Stomach (tissue), 19 donors: ENCODE measurements at places on chromosomes 4 and X.

DNA sequence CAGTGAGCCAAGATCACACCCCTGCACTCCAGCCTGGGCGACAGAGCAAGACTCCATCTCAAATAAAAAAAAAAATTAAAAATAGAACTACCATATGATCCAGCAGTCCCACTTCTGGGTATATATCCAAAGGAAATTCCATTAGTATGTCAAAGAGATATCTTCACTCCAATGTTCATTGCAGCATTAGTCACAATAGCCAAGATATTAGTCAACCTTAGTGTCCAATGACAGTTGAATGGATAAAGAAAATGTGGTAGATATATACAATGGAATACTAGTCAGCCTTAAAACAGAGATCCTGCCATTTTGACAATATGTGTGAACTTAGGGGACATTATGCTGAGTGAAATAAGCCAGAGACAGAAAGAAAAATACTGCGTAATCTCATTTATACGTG is 49.4 kb downstream of the C4orf46 start:
- DNase-seq: no peak

DNA sequence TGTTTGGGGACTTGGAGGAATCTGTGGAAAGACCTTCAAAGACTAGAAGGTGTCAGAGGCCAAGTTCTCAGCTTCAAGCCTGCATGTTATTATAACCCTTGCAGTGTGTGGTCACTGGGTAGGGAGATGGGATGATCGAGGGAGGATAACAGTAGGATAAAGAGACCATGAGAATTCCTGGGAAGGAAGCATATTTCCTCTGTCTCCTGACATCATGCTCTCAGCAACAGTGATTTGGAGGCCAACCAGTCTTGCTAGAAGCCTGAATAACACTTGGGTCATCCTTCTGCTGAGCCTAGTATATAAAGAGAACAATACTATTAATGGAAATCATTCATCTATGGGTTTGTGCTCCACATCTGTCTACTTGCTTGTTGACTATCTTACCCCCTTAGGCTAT is 40.9 kb upstream of the ANXA3 start:
- no peak for DNase-seq

DNA sequence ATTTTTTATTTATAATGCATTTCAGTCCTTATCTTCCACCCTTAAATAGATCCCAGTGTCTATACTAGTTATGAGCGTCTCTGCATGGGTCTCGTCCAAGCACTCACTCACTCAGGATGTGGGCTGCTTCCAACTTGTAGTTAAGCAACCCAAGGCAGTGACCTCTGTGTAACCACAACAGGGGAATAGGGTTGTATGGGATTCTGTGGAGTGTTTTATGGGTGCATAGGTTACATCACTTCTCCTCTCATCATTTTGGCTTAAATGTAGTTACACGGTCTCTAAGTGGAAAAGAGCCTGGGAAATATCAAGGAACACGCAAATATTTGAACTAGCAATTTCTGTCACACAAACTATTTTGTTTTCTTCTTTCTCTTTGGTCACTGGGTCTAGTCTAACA is 931.0 kb downstream of the STIM2 start:
- peak; percentile 16 for DNase-seq

GRCh38 chr4:24468071-24468470 is 116.3 kb downstream of the DHX15 start:
- DNase-seq: no peak

DNA sequence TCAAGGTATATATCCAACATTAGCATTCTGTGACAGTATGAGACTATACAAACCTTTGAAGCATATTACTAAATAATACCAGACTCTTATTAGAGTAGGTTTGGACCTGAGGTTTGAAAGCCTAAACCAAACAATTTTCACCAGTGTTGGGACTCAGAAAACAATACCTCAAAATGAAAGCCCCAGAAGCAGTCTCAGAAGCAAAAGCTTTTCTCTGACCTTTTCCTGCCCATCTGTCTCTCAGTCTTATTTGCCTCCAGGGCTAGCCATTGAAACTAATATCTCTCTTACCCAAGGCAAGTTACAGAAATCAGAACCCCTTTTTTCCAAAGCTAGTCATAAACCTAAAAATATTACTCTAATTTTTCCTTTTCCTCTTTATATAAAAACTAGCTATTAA is 163.3 kb downstream of the PTCHD1 start:
- DNase-seq: no peak

- no peak for DNase-seq
Observed at GRCh38 chrX:68179355-68179754, 253.9 kb downstream of the OPHN1 start.

DNA sequence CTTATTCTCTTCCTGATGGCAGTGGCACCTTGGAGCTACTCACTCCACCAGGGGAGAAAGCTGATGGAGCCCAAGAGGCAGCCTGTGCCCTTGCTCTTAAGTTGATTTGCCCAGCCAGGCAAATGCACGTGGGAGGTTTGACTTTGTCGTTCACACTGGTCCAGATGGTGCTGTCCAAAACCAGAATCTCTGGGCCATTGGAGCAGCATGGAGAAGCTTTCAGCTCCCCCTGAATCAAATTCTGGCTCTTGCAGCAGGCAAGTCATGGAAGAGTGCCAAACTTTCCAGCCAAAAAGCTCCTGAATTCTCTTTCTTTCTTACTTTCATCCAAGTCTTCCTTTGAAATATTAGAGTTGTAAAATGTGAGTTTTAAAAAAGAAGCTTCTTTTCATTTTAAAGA is 970.4 kb downstream of the RPA4 start:
- DNase-seq: no peak

DNA sequence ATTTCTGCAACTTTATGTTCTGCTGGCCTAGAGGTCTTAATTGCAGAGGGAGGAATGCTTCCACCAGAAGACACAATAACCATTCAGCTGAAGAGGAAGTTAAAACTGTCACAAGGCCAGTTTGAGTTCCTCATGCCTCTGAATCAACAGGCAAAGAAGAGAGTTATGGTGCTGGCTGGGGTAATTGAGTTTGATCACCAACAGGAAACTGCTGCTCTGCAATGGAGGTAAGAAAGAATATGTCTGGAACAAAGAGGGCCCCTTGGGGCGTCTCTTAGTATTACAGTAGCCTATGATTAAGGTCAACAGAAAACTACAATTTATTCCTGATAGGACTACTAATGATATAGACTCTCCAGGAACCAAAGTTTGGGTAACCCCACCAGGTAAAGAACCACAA is 744.0 kb downstream of the FSTL5 start:
- DNase-seq: no peak

DNA sequence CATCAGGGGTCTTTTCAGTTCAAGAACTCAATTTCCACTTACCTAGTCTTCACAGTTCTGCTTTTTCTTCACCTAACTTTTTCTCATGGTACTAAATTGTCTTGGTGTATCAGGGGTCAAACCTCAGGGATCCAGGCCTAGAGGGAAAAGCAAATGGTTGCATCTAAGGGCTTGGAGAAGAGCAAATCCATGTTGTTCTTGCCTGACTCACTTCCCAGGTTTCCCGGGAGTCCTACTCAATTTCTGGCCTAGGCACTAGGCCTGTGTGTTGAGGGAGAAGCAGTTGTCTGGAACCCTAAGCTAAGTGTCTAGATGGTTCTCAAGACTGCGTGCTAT is 191.9 kb upstream of the STK26 start:
- no peak for DNase-seq

- no peak for DNase-seq
Observed at GRCh38 chrX:121114691-121115090, 67.3 kb downstream of the GLUD2 start.

DNA sequence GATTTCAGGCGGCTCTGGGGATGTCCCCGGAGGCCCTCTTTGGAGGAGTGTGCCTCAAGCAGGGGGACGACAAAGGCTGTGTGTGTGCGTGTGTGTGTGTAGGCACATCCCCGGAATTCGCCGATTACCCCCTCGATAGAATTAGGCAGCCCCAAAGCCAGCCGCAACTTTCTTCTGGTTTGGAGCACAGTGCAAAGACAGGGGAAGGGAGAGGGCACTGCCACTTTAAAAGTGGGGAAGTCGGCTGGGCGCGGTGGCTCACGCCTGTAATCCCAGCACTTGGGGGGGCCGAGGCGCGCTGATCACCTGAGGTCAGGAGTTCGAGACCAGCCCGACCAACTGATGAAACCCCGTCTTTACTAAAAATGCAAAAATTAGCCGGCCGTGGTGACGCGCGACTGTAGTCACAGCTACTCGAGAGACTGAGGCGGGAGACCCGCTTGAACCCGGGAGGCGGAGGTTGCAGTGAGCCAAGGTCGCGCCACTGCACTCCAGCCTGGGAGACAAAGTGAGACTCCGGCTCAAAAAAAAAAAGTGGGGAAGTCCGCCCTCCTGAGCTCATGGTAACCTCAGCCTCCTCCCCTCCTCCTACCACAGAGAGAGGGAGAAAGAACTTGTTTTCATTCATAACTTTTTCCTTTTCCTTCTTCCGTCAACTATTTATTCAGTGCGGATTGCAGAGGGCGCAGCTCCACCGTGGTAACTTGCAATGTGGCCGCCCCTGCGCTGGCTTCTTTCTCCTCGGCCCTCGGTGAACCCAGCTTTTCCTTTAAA is 2.4 kb downstream of the SPRY1 start:
- peak; percentile 60 for DNase-seq

GRCh38 chr4:89301003-89301402 is 6.6 kb downstream of the GPRIN3 start:
- no peak for DNase-seq

DNA sequence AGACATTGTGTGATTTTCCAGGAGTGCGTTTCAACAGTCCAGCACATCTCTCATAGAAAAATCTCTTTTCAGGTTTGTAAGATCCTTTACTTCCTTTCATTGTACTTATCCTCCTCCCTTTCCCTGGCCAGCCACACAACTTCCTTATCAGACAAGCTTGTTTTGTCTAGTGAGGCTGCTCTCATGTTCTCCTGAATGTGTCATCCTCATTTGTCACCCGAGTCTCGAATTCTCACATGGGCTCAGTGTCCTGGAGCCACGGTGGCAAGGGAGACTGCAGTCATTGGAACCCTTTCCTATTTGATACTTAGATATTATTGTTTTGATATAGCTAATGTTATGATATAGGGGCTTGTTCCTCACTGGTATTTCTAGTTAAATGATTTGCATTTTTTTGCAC is 16.9 kb downstream of the SYNPO2 start:
- DNase-seq: no peak

DNA sequence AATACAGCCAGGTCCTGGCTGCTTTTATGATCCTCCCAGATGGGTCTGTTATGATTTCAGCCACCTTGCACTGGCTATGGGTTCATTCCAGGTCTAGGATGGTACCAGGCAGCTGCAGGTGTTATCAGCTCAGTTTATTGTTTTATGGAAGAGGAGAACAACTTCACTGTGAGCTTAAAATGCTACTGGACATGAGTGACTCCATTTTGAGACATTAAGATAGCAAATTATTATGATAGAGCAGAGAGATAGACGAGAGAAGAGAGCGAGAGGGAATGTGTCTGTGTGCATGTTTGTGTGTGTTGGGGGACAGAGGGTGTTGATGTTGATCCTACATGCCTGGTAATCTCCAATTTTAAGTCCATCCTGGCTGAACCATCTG is 820.2 kb downstream of the FSTL5 start:
- no peak for DNase-seq

GRCh38 chr4:16626945-16627344 is 271.5 kb downstream of the LDB2 start:
- peak; percentile 34 for DNase-seq

DNA sequence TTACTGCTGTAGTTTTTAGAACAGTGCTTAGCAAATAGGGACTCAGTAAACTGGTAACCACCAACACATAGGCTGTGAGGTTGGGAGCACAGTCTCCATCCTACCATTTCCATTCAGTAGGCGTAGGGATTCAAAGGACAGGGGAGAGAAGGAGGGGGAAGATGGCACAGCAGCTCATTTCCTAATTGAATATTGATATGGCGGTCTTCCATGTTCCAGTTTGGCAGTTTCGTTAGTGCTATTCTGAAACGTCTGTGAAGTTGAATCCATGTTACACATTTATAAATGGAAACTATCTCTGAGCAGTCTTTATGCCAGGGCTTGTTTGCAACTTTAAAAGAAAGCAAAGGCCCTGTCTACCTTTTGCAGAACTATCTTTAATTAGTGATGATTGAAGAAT is 105.5 kb downstream of the PARM1 start:
- DNase-seq: no peak

- DNase-seq: no peak
Observed at GRCh38 chr4:22532896-22533295, 17.0 kb upstream of the ADGRA3 start.

DNA sequence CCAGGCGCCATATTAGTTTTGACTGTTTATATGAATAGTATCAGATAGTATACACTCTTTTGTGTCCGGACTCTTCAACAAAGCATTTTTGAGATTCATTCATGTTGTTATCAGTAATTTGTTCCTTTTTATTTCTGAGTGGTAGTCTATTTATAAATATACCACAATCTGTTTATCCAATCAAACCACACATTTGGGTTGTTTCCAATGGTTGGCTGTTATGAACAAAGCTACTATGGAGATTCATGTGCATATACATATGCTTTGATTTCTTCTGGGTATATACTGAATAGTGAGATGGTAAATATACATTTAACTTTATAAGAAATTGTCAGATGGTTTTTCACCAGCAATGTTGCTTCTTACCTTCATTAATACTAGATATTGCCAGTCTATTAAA is 36.8 kb upstream of the TAPT1 start:
- DNase-seq: no peak

- no peak for DNase-seq
Observed at GRCh38 chr4:75172551-75172950, 239.6 kb downstream of the PARM1 start.

GRCh38 chr4:123363729-123364128 is 32.9 kb upstream of the SPRY1 start:
- DNase-seq: no peak

DNA sequence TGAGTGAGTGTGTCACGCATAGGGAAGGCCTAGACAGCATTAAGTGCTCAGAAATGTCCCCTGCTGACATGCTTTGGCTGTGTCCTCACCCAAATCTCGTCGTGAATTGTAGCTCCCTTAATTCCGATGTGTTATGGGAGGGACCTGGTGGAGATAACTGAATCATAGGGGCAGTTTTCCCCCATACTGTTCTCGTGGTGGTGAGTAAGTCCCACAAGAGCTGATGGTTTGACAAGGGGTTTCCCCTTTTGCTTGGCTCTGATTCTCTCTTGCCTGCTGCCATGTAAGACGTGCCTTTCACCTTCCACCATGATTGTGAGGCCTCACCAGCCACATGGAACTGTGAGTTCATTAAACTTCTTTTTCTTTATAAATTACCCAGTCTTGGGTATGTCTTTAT is 78.0 kb downstream of the NSUN7 start:
- DNase-seq: no peak

DNA sequence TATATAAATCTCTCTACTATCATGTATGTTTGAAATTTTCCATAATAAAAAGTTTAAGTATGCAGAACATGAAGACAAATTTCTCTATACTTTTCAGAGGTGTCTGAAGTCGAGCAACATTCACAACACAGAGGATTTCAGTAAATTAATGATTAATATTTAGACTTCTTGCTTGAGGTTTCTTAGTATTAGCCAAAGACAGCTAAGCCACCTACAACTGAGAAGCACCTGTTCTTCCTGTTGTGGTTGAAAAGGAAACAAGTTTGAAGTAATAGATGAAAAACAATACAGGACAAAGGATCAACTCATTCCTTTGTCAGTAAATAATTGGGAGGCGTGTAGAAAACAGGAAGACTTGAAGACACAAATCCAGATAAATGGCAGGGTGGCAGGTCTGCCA is 21.1 kb downstream of the SCML1 start:
- DNase-seq: no peak

- peak; percentile 79 for DNase-seq
Observed at GRCh38 chrX:110407910-110408545, 49.4 kb downstream of the RTL9 start.
